ENCODE measurements at places on chromosomes 6 and 20.

DNA sequence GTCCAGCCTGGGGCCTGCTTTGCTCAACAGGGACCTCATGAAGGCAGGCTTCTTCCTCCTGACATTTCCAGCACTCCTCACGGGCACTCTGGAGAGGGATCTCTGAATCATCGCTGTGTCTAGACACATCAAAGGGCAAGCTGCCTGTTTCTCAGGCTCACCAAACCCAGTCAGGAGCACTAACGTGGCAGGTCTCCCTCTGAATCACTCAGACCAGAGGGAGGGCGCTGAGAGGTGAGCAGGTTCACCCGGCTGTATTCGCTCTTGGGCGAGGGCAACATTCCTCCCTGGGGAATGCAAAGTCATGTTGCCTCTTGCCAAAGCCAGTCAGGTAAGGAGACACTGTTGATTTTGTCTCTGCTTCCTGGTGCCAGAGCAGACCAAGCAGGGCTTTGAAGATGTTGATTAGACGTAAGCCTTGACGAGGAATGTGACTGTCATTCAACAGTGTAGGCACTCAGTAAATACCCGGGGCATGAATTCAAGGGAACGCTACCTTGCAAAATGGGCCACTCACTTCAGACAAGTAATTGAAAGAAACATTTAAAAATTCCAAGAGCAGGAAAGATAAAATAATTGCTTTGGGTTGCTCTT lies 50.1 kb downstream of the CYP24A1 start:
- DNase-seq, result peak; percentile 29

DNA sequence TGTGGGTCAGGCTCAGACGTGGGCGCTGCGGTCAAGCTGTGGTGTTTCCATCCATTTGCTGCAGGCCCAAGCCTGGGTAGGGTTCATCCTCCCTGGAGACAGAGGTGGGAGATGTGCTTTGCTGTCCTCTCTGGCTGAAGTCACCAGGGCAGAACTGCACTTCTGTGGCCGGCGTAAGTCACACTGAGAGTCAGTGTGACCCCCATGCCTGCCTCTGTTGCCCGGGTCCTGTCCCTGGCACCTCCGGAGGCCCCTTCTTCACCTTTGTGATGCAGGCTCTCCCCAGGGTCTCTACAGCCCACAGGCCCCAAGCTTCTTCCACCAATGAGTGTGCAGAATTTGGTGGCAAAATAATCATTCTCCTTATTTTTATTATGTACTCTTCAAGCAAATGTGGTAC lies 53.8 kb upstream of the DACT2 start:
- no peak for DNase-seq

DNA sequence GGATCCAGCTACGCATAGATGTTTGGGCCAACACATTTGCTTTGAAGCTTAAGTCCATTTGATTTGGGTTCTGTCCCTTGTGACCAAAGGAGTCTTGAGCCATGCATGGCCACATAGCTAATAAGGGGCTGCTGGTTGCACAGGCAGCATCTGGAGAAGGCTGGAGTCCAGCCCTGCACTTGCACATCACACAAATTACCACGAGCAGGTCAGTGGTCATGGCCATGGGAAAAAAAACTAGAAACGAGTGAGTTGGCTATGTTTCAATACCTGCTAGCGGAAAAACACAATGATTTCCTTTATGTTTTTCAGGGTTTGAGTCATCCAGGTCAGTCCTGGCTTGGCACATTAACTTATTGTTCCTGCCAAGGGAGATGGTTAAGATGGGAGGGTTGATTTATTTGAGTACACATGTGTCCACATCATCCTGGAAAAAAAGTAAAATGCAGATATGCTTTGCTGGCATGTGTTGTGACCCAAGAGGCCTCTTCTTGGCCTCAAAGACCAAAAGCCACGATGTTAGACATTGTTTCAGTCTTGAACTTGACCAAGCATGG lies 5.6 kb upstream of the STX16 start:
- DNase-seq, result no peak

- DNase-seq, result no peak
Observed at GRCh38 chr6:85464722-85465150, 14.9 kb downstream of the NT5E start.

- DNase-seq, result no peak
Observed at GRCh38 chr6:138485586-138486248, 13.6 kb downstream of the NHSL1 start.

DNA sequence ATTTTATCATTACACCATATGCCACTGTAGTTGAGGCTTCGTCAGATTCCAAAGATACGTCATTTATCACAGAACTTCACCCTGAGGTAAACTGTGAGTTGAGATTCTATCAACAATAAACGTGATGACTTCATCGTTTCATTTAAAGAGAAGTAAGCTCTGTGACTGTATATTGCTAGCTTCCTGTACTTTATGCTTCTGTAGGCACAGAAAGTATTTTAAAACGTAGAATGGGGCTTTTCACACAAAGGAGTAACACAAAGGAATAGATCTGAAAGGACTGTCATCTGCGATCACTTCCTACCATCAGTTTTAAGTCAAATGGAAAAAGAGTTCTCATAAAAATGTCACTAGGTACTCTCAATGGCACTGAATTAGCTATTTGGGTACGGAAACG lies 234.4 kb upstream of the MCHR2 start:
- DNase-seq, result no peak

GRCh38 chr6:161636882-161637430 lies 363.1 kb upstream of the AGPAT4 start:
- DNase-seq, result no peak

GRCh38 chr6:81938014-81938856 lies 185.8 kb upstream of the TENT5A start:
- DNase-seq, result no peak

DNA sequence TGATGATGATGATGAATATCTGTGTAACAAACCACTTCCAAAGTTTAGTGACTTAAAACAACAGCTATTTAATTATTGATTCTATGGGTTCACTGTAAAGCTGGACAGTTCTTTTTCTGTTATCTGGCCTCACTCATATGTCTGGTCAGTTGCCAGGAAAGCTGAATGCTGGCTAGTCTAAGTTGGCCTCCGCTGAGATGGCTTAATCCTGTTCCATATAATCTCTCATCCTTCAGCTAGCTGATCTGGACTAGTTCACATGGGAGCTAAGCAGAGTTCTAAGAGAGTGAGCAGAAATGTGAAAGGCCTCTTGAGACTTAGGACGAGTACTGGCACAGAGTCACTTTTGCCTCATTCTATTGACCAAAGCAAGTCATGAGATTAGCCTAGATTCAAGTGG lies 334.7 kb upstream of the FLRT3 start:
- DNase-seq, result no peak

- no peak for DNase-seq
Observed at GRCh38 chr6:33898771-33899170, 95.0 kb upstream of the MLN start.

GRCh38 chr6:18264923-18265377 lies 620 bp upstream of the DEK start:
- DNase-seq, result peak; percentile 38

- DNase-seq, result no peak
Observed at GRCh38 chr20:57693002-57693582, 16.7 kb downstream of the PMEPA1 start.

- DNase-seq, result no peak
Observed at GRCh38 chr6:71211799-71212198, 76.8 kb upstream of the OGFRL1 start.

DNA sequence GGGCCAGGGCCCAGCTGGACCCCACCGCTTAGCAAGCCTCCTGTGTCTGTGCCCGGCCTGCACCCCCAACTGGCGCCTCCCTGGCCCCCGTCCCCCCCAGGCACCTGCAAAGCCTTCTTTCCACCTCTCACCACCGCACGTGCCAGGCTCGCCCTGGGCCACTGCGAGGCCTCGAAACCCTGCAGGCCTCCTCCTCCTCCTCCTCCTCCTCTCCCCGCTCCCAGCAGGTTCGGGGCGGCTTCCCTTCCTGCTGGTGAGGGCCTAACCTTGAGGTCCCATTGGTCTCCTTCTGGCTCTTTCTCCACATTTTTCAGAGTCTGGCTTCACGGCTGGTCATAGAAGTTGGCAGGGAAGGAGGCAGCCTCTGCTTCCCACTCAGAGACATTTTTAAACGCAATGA lies 76.8 kb upstream of the GATA5 start:
- DNase-seq, result no peak

All from NCI-H187 (cell line).